NCI-H1436 (cell line): ENCODE measurements at places on chromosomes 5 and 9.

DNA sequence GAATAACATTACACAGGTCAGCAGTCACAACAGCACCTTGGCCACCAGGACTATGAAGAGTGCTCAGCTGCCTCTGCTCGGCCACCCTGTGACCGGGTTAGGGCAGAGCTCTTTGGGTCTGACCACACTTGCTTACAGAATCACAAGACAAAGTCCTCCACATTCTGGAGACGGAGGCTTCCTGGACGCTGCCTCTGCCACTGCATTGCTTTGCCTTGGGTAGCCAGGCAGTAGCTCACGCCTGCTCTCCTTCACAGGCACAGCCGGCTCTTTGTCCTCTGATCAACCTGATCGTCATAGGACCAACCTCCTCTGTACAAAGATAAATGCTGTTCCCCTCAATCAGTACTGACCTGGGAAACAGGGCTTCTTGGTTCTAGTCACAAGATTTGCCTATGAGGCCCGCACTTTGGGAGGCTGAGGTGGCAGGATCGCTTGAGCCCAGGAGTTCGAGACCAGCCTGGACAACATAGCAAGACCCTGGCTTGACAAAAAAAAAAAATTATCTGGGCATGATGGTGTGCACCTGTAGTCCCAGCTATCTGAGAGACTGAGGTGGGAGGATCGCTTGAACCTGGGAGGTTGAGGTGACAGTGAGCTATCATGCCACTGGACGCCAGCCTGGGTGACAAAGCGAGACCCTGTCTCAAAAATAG lies 128.4 kb upstream of the IER5L start:
- DNase-seq: no peak

GRCh38 chr5:56580864-56581263 lies 234.5 kb upstream of the MAP3K1 start:
- no peak for DNase-seq

- peak; percentile 16 for DNase-seq
Measured at GRCh38 chr5:116068028-116068632, 16.7 kb upstream of the COMMD10 start.

- no peak for DNase-seq
Measured at GRCh38 chr9:127763918-127764384, 14.5 kb downstream of the SH2D3C start.

- no peak for DNase-seq
Measured at GRCh38 chr5:39892708-39893107, 467.9 kb upstream of the DAB2 start.

DNA sequence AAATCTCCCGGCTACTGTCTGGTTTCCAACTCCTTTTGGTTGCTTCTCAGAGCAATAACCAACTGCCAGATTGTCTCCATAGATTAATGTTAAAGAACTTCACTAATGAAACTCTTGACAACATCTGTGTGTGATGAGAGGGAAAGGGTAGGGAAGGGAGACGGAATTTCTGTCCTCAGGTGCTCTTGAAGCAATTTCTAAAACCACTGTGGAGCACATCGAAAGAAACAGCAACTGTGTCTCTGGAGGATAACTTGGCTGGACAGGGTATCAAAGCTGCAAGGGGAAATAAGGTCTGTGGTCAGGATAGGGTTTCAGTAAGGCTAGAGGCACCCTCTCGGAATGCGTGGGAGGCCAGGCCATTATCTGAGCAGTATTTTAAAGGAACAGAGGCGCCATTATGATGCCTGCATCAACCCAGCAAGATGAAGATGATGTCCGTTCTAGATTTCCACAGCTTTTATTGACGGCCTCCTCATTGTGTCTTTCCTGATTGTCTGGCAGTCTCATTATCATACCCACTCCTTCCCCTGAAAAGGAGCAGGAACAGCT lies 76.6 kb downstream of the RORB start:
- no peak for DNase-seq
